Naive thymus-derived CD8-positive, alpha-beta T cell (primary cell): ENCODE measurements at places on chromosomes 5 and 9. TPM values are rescaled to one million over a fixed set of nuclear protein-coding genes. Genes with fewer than 3 reads are reported as not detected.

The NSG2 gene
- not detected for total RNA-seq

The CNTLN gene
- not detected for total RNA-seq

The ZNF454 gene
- total RNA-seq = 0.33 TPM

The GFI1B gene
- 0.39 TPM for total RNA-seq

The SPINK7 gene
- total RNA-seq = not detected

The PCDHB6 gene
- total RNA-seq = not detected

The DDX46 gene
- total RNA-seq = 75.6 TPM

The LVRN gene
- 0.38 TPM for total RNA-seq

The ANKRD18A gene
- total RNA-seq = 1.5 TPM

The PITX1 gene
- not detected for total RNA-seq

The IFNA6 gene
- total RNA-seq = not detected

The TAF11L5 gene
- total RNA-seq = not detected

The CAPSL gene
- not detected for total RNA-seq

The SLC26A2 gene
- total RNA-seq = 16.9 TPM

The KLHL3 gene
- total RNA-seq = 37.2 TPM

The IL9 gene
- not detected for total RNA-seq

The GABRG2 gene
- 2.3 TPM for total RNA-seq

The OMD gene
- total RNA-seq = not detected

The PPP3R2 gene
- not detected for total RNA-seq
